ENCODE measurements at places on chromosomes 7 and 10.

- DNase-seq: no peak
Measured at GRCh38 chr10:114311496-114312209, 72.6 kb downstream of the VWA2 start.

DNA sequence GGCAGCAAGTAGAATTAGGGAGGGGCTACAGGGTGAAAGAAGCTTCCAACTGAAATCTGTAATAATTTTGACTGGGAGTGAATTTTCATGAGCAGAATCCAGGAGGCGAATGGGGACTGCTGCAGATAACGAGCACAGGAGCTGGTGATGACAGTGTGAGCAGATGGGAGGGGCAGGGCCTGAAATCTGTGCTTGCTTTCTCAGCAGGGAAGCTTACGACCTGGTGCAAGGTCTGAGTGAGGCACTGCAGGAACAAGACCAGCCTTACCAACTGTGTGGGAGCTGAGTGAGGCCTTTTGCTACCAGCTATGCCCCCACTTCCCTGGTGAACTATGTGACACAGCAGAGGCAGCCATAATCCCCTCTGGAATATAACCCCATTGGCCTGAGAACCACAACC is 109.8 kb downstream of the HPSE2 start:
- DNase-seq: no peak

DNA sequence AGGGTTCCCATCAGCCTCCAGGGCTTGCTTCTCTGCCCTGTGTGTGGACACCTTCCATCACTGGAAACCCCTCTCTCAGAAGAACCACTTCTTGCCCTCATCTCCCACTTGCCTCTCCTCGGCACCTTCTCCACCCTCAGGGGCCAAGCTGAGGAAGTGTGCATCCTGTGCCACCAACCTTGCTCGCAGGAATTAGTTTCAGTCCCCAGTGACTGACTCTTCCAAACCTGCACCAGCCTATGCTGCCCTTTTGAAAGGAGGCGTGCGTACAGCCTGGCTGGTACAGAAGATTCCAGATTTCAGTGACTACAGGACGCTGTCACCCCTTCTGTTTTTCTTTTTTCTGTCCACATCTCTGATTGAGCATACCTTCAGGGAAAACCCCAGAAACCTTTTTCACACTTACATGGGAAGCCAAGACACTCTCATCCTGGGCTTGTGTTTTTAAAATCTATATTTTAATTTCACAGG is 67.1 kb downstream of the IKZF1 start:
- DNase-seq: no peak

- DNase-seq: no peak
Measured at GRCh38 chr7:116408166-116408565, 91.4 kb upstream of the CAV2 start.

DNA sequence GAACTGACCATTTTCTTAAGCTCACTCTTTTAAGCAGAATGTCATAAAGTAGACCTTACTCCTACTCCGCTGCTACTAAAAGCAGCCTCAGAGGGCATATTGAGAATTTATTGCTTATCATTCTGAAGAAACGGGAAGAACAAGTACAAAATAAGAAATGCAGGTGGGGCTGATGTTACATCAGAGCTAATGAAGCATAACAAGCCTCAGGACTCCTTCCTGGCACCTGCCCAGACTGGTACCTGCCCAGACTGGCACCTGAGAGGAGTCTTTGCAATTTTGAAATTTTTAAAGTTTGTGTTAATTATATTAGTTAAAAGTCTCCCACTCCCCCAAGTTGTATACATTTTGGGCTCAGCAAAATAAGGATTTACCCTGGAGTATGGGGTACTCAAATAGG is 162.4 kb downstream of the SEMA3E start:
- no peak for DNase-seq

DNA sequence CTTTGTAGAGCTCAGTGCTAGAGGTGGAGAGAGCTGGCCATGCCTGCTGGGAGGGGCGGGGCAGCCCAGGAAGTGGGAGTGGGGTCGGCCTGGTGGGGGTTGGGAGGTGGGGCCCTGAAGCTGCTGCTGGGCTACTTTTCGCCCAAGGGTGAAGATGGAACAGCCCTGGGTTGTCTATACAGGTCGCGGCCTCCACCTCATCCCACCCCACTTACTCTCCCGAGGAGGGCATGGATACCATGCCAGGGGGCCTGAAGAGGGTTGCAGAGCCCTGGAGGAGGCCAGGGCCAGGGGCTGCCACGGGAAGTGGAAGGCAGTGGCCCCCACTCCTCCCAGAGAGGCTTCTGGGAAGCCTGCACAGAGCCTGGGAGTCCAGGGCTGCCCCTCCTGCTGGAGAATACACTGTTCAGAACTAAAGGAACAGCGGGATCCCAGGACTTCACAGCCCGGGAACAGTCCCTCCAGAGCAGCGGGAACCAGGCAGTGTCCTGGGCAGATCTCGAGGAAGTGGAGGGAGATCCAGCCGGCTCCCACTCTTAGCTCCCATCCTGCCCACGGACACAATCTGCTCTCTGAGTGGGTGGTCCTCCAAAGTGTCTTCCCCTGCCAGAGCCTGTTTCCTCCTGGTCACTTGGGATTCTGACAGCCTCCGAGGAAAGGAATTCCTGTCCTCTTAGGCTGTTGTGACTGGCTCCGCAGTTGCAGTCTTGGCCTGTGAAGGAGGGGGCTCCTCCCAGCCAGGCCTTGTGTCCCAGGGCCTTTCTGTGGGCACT is 23.5 kb downstream of the MAT1A start:
- DNase-seq: no peak

DNA sequence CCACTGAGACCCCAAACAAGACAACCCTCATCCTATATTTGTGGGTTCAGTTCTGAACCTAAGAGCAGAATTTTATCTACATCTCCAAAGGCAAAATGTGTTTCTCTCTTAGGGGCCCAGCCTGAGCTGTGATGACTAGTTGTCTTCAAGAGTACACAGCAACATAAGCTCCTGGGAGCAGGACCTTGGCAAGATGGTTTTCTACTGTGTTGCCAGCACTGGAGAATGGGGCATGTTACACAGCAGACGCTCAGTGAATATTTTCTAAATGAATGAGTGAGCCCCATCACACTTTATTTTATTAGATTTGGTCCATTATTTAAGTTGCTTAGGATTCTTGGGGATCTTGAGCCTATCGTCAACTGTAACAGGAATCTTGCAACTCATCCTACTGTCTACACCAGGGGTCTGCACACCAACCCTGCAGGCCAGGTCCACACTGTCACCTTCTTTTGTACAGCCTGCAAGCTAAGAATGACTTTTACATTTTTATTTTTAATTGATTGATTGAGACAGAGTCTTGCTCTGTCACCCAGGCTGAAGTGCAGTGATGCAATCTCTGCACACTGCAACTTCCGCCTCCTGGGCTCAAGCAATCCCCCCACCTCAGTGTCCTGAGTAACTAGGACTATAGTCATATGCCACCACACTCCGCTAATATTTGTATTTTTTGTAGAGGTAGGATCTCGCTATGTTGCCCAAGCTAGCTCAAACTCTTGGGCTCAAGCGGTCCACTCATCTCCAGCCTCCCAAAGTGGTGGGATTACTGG is 347.1 kb downstream of the FGFR2 start:
- no peak for DNase-seq

DNA sequence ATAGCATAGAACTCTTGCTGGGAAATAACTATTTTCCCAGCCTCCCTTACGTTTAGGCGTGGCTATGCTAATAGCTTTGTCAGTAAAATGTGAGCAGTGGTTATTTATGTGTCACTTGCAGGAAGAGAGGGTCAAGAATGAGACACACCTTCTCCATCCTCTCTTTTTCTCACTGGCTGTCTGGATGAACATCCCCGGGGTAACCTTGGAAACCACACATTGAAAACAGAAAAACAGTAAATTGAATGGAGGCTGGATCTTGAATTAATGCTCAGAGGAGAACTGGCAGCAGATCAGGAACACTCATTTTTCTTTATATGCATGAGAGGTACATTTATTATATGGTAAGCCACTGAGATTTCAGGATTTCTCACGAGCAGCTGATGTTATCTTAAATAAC is 127.6 kb downstream of the DNAJB9 start:
- no peak for DNase-seq

DNA sequence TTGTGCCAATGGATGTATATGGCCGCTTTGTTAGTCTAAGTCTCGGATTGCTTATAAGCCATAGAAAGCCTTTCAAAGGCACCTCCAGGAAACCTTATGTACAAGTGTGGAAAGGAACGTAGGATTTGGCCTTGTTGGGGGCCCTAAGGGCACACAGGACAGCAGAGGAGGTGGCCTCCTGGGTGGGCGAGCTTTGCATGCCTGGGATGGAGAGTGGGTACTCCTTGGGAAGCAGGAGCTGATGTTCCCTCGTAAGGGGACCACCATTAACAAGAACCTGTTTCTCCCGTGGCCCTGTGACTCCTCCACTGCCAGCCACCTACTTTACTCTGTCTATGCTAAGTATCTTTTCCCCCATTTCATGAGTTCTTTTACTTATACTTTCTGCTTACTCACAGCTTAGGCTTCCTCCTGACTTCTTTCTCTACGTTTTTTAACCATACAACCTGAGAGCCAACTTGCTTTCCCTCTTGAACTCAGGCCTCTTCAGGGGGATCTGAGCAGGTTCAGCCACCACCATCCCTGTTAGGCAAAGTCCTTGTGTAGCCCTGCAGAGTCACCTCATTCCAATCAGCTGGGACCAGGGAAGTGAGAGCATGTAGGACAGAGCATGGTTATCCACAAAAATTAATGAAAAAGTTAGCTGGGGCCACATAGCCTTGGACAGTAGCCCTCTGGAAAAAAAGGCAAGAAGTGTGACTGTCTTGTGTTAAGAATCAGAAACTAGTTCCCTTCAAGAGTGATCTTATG is 118.9 kb downstream of the NEBL start:
- DNase-seq: no peak

DNA sequence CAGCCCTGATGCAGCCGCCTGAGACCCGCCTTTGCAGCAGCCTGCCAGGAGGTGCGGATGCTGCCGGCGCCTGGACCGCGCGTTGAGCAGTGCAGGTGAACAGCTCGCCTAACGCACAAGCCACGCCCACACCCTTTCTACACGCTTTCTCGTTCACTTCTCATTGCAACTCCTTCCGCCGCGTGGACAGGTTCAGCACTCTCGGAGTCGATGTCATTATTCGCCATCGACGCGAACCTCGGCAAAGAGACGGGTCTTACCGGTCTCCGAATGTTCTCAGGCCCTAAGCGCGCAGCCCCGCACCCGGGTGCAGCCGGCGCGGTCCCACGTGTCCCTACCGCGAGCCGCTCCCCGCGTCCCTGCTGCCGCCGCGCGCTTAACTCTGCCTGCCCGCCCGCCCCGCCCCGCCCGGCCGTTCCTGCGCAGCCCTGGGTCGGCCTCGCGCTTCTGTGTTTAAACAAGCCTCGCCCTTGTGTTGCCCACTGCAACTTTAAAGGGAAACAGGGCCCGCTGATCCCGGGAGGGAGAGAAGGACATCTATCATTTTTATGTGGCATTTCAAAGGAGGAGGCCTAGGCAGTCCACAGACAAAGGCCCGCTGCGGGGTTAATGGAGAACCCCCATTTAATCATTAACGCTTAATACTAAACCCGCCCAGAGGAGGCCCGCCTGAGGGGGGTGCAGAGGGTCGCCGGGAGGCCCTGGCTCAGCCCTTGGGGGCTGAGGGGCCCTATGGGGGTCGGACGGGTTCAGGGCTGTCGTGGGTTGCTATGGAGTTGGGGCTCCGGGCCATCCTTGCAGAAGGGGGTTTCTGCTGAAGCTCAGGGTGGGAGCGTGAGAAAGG is 128.5 kb downstream of the WDR11 start:
- no peak for DNase-seq

- no peak for DNase-seq
Measured at GRCh38 chr7:50730446-50731400, 52.0 kb downstream of the GRB10 start.

DNA sequence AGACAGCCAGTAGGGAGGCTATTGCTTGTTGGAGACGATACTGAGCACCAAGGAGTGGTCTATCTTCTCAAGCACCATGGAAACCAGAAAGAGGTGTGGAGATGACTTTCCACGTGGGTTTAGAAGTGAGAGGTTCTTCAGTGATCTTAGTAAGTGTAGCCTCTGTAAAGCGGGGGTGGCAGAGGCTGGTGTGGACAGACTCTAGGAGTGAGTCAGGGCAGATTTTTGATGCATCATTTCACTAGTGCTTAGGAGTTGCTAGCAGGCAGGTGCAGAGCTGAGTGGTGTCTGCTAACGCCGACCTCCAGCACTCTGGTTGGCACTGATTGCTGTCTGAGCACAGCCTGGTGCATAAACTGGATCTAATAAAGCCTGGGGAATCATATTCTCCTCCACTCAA is 78.4 kb upstream of the ADO start:
- DNase-seq: no peak

DNA sequence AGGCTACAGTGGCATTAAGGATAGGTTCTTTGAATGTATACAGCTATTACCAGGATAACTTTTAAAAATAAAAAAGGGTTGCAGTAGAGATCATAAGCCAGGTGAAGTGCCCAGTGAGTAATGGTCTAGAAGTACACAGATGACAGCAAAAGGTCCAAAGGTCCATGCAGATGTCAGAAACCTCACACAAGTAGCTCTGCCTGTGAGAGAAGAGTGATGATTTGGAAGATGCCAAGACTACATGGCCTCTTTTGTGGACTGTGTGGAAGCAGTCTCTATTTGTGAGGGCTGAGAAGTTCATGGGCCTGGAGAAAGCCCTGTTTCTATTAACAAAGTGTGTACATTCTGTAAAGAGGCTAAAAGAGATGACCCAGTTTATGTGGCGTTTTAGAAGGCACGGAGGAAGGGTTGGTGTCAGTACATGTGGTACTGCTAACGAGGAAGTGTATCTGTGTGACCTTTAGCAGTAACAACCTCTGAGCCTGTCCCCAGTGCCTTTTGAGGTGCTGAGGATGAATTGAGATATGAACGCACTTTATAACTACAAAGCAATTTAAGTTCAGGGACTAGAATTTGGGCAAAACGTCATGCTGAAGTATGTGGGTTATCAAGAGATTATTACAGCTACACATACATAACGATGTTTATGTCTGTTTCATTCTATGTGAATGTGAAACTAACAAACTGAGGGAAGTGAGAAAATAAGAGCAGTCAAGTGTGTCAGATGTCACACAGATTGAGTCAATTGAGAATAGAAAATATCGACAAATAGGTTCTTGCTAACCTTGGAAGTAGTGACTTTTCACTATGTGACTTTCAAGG is 7.6 kb downstream of the CYCS start:
- DNase-seq: no peak

GRCh38 chr10:3848775-3849635 is 64.0 kb upstream of the KLF6 start:
- no peak for DNase-seq

DNA sequence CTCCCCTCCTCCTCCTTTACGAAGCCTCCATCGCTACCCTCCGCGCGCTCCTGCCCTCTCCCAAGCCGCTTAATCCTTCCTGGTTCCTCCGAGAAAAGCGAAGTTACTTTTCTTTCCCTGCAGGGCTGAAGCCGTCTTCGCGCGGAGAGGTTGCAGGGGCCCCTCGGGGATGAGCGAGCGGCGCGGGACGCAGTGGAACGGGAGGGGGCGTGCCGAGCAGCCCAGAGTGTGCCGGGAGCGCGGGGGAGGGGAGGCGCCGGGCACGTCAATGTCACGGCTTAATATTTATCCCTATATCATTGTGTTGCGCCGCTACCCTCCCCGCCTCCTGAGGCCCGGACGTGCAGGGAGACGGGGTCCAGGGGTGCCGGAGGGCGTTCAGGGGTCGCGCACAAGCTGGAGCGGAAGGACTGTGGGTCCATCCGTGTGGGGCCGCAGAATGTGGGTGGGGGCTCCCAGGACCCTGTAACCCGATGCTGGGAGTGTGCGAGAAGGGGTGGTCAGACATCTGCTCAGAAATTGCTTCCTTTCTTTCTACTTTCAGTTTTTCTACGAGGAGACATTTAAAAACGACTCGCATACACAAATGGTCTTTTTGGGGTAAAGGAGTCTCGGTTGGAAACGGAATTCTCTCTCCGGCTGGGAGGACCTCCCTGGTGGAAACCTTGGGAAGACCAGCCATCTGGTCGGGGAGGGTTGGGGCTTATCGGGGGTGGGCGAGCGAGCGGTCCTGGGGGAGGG is 2.4 kb downstream of the CDK6 start:
- DNase-seq: peak; percentile 39
